ENCODE measurements at places on chromosomes 3 and 15. TPM values are rescaled to one million over a fixed set of nuclear protein-coding genes. Genes with fewer than 3 reads are reported as not detected.

Gene SLC28A2
- total RNA-seq: not detected

Gene NR2E3
- total RNA-seq: not detected

DNA sequence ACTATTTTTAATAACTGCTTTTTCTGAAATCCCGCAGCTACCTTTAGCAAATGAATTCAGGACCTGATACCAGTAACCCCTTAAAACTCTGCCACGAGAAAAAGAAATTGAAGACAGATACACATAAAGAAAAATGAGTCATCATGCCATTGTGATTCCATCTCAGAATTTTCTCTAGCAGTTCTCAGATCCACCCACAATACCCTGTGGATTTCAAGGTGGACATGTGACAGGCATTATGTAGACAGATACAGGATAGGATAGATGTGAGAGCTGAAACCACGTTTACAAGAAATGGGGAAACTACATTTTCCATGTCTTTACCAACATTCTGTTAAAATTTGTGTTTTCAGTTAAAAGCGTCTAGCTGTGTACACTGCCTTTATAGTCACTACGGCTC, 291.9 kb upstream of the NR2F2 start:
- DNase-seq: no peak

- DNase-seq: no peak
Observed at GRCh38 chr3:73192036-73192738, 130.7 kb downstream of the EBLN2 start.

DNA sequence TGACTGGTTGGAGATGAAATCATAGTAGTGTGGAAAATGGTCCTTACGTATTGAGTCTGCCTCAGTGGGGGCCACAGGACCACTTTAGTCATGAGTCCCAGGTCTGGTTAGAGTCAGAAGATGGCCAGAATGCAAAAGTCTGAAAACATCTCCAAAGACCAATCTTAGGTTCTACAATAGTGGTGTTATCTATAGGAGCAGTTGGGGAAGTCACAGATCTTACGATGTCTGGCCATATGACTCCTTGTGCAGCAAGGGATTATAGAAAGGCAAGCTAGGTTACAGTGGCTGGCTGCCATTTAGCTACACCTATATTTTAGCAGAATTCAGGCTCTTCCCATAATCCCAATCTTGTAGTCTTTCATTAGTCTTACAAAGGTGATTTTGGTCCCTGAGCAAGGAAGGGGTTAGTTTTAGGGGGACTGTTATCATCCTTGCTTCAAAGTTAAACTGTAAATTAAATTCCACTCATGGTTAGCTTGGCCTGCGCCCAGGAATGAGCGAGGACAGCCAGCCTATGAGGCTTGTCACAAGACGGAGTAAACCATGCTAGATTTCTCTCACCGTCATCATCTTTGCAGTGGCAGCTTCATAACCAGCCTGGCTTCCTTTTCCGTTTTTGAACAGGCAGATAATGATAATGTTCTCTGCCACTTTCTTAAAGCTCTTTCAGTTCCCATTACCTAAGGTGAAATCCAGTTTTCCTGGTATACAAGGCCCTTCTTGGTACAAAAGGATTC, 134.1 kb downstream of the VPS8 start:
- DNase-seq: no peak

GRCh38 chr3:122548619-122549018, 15.5 kb downstream of the PARP9 start:
- DNase-seq: no peak

GRCh38 chr3:78736863-78737262, 1030.9 kb downstream of the ROBO1 start:
- no peak for DNase-seq

DNA sequence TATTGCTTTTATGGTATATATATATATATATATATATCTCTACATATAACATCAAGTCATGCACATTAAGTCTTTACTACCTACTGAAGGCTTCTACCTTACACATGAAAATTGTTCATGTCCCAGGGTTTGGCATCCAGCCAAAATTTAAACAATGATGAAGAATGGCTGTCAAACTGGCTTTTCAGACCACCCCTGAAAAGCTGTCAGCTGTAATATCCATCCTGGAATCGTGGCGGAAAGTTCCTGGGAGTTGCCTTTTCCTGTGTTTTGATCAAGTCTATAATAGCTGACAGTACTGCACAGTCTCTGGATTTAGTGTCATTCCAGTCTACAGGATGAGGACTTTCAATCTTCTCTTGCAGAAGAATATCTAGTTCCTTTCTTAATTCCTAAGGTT, 48.3 kb downstream of the DHX36 start:
- DNase-seq: no peak

- no peak for DNase-seq
Observed at GRCh38 chr15:52220937-52221660, 29.9 kb upstream of the GNB5 start.
